ENCODE measurements at places on chromosomes 2 and 18.

DNA sequence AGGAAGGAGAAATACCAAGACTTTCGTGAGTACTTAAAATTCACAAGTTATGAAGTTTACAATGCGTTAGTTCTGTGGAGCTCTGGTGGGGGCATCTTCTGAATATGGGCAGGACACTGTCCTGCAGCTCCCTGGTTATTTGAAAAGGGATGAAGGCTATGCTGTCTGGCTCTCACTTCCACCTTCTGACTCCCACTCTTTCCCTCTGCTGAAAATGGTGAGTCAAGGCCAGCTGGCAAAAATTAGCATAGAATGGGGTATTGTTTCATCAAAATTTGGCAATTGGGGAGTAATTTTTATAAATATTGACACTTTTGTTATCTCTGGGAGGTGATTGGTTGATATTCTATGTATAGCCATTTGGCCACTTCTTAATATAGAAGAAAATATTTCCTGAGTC is 177.4 kb downstream of the PARD3B start:
- no peak for DNase-seq

- no peak for DNase-seq
Observed at GRCh38 chr18:63567276-63567675, 19.9 kb upstream of the SERPINB13 start.

GRCh38 chr2:104425850-104426595 is 427.9 kb upstream of the POU3F3 start:
- no peak for DNase-seq

- DNase-seq: no peak
Observed at GRCh38 chr2:111025288-111025687, 95.4 kb upstream of the BCL2L11 start.

DNA sequence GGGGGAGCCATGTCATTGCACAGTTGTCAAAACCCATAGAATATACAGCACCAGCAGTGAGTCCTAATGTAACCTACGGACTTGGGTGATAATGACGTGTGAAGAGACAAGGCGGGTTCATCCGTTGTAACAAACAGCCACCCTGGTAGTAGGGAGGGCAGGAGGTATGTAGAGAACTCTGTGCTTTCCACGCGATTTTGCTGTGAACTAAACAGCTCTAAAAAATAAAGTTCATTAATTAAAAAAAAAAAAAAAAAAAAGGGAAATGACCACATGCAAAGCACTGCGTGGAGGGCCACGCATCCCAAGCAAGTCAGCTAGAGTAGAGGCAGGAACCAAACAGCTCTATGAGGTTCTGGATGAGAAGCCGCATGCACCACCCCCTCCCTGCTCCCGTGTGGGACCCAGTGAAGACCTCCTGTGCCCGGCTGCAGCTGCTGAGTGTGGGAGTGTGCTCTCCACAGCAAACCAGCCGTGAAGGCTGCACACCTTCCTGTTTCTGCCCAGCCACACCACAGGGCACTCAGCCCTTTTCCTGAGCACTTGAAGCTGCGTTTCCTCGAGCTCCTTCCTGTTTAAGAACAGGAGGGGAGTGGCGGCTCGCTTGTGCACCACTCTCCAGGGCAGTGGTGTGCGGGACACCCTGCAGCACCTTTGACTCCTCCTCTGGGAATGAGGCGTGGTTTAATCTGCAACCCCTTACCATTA is 65.6 kb downstream of the ODC1 start:
- no peak for DNase-seq

DNA sequence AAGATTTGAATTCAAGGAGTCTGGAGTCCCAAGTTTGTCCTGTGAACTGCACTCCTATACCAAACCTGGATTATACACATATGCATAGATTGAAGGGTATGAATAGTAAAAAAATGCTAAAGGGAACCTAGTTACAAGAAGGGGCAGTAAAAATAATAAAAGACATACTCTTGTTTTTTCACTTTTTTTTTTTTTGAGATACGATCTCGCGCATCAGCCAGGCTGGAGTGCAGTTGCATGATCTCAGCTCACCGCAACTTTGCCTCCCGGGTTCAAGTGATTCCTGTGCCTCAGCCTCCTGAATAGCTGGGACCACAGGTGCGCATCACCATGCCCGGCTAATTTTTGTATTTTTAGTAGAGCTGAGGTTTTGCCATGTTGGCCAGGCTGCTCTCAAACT is 22.3 kb downstream of the KRTCAP3 start:
- no peak for DNase-seq

DNA sequence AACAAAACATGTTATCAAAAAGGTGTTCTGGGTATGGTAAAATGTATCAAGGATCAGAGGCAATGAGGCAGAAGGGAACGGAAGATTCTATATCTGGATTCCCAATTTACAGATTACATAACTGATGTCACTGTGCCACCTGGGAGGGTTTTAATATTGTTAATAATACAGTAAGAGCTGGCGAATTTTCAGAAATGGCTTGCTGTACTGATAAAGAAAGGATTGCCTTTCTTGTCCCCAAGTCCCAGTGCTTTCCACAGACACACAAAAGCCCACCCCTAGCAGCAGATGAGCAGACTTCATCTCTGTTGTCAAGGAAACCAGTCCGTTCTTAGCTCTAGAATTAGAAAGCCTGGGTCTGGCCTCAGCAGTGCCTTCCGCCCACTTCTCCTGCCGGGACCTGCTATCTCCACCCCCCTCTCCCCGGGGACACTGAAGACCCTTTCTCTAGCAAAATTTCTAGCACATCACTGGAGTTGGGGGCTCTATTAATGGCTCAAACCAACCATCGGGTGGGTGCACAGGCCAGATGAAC is 34.3 kb downstream of the ADD2 start:
- DNase-seq: no peak

DNA sequence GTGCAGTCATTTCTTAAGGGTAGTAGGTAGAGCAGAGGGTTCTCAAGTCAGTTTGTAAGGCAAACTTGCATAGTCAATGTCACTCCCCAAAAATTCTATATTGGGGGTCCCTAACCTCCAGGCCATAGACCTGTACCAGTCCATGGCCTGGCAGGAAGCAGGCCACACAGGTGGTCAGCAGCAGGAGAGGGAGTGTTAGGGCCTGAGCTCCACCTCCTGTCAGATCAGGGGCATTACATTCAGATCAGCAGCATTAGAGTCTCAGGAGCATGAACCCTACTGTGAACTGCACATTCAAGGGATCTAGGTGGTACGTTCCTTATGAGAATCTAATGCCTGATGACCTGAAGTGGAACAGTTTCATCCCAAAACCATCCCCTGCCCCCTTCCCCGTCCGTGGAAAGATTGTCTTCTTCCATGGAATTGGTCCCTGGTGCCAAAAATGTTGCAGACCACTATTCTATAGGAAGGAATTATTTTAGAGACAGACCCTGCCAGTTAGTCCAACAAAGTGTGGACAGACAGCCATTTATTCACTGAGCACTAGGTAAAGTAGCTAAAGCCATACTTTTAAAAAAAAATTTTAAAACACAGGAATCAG is 6.7 kb downstream of the COA5 start:
- no peak for DNase-seq

All from stimulated activated CD4-positive, alpha-beta T cell treated with anti-CD3 and anti-CD28 coated beads, Interleukin-1b, Interleukin-23, amount 100 ng/mL, for 1 hour (primary cell).